ENCODE measurements at places on chromosomes 5 and 9.

GRCh38 chr5:160133071-160133917 is 14.0 kb upstream of the PWWP2A start:
- peak; percentile 64 for DNase-seq

DNA sequence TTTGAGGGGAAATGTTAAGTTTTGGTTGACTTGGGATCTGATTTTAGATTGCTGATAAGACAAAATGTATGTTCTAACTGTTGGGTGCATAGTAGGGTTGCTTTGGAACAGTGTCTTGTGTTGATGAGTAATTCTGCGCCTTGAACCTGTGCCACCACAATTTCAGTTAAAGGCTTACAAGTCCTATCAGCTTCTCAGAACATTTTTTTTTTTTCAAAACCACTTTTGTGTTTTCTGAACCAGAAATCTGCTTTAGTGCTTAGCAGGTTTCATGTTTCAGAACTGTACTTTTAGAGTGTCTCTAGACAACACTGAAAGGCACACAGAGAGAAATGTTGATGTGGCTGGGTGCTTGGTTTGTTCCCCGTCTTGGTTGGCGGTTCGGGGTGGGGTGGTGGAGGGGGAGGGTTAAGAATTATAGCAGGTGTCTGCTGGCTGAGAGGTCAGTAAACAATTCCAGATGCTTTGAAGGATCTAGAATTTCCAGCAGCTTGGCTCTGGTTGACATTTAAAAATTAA is 84.6 kb downstream of the ANKRD55 start:
- DNase-seq, result no peak

GRCh38 chr5:111075520-111075919 is 4.0 kb downstream of the TSLP start:
- no peak for DNase-seq

GRCh38 chr5:152634586-152634985 is 229.5 kb upstream of the NMUR2 start:
- DNase-seq, result peak; percentile 10

GRCh38 chr5:91170266-91170665 is 212.9 kb downstream of the ARRDC3 start:
- DNase-seq, result no peak

- no peak for DNase-seq
These were observed 134.9 kb upstream of the LPCAT1 start for GRCh38 chr5:1658665-1659064.

DNA sequence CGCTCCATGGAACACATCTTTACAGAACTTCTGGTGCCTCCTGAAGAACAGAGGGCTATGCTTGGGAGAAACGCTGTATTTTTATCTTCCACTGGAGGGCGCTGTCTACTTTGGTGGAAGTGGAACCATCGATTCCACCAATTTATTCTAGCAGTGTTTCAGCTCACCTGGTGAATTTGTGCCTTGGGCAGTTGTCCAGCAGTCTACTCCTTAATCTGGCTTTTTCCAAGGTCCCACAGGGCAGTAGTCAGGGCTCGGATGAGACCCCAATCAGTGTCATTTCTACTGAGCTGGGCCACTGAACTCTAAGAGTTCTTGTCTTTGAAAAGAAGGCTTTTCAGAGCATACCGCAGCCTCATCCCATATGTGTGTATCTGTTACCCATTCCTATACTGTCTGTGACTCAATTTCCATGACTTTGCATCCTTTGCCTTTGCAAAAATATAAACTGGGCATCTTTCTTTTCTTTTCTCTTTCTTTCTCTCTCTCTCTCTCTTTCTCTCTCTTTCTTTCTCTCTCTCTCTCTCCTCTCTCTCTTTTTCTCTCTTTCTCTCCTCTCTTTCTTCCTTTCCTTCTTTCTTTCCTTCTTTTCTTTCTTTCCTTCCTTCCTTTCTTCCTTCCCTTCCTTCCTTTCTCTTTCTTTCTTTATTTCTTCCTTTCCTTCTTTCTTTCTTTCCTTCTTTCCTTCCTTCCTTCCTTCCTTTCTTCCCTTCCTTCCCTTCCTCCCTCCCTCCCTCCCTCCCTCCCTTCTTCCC is 138.4 kb upstream of the ZNF618 start:
- peak; percentile 70 for DNase-seq

DNA sequence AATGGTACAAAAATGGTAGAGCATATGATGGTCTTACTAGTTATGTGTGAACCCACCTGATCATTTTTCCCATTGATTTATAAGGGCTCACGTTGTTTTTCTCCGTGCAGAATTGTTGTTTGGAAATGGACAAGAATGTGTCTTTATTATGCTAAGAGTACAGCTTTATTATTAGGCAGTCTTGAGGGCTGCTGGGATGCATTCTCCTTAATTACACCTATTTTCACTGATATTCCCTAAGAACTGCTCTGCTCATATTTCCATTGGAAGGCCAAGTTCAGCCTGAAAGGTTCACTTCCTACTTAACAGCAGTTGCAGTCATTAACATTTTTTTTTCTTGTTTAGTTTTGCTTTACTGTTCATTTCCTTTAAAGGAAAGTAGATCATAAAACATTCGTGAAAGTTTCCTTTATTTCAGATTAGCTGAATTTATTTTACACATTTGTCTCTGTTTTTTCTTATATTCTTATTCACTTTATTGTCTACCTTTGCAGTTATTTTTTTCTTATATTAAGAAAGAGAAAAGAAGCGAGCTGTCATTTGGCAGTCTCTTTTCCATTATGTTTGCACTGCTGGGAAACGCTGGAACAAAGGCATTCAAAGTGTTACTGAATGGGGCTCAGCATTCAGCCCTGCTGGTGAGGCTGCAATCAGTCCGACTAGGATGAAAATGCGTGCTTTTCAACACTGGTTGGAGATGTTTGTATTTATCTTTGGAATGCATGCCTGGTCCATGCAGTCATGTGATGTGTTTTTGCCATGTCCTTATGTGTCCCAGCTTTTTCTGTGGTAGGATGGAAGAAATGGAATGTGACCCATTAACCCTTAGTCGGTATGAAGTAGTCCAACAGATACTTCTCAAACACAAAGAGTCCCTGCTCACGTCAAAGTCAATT is 602.7 kb upstream of the ZNF608 start:
- DNase-seq, result no peak

DNA sequence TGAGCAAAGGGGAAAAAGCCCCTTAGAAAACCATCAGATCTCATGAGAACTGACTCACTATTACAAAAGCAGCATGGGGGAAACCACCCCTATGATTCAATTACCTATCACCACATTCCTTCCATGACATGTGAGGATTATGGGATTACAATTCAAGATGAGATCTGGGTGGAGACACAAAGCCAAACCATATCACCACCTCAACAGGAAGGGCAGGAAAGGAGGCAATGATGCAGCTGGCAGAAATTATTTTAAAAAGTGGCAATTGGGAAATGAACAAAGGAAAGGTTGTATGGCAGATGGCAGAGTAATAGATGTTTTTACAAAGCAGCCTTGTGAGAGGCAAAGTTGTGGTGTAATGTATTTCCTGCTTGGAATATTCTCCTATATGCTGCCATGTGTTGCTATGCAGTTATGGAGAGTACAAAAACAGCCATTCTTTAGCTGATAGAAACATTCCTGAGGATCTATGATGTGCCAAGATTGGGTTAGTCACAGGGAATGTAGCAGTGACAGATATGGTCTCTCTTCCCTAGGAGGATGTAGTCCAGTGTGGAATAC is 138.8 kb downstream of the SMC2 start:
- DNase-seq, result no peak

DNA sequence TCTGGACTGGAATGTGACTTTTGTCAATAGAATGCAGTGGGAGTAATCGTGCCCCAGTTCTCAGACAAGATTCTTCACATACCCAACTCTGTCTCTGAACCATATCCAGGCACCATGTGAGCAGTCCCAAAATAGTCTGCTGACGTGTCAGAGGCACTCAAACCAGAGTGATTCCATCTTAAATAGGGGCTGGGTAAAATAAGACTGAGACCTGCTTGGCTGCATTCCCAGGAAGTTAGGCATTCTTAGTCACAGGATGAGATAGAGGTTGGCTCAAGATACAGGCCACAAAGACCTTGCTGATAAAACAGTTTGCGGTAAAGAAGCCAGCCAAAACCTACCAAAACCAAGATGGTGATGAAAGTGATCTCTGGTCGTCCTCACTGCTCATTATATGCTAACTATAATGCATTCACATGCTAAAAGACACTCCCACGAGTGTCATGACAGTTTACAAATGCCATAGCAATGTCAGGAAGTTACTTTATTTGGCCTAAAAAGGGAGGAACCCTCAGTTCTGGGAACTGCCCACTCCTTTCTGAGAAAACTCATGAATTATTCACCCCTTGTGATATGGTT is 16.9 kb upstream of the PLCXD3 start:
- DNase-seq, result no peak

DNA sequence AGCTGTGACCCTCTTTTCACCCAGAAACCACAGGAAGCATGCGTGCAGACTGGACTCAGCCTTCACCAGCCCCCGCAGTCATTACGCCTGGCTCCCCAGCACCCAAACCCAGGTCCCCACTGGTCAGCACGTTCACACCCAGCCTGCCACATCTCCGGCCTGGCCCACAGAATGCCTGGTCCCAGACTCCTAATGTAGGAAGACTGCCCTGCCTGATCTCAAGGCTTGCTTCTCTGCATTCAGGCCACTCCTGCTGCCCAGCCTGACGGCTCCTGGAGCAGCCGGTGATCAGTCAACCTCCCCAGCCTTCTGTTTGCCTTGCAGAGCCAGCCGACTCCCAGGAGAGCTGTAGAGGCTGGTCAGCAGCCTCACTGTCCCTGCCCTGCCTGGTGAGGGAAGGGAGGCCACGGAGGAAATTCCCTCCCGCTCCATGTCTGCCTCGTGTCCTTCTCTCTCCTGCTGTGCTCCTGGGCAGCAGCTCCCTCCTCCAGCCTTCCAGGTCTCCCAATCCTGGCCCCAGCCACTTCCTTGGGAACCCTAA is 25.4 kb downstream of the ADAMTS2 start:
- DNase-seq, result peak; percentile 13

- DNase-seq, result no peak
These were observed 105.1 kb downstream of the MED10 start for GRCh38 chr5:6273090-6273735.

DNA sequence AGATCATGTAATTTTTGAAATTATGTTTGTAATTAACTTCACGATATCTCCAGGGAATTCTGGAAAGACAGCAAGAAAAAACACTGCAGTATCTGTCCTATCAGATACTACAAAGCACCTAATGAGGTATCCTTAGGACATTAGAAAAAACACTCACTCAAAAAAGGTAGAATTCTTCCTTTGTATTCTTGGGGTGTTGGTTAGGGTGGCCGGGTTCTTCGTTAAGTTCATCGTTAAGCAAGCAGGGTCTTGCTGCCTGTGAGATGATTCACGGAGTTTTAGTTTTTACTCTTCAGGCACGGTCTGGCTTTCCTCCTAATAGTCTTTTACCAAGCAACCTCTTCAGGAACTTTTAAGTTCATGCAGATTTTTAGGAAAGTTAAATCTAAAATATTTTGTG is 91.4 kb upstream of the IRX4 start:
- no peak for DNase-seq
